ENCODE measurements at places on chromosomes 1 and 21.

- DNase-seq, result no peak
These were observed 7.0 kb downstream of the TNNT2 start for GRCh38 chr1:201370500-201370899.

- no peak for DNase-seq
These were observed 308.5 kb downstream of the LMX1A start for GRCh38 chr1:165047994-165048393.

- DNase-seq, result no peak
These were observed 42.2 kb upstream of the RALGPS2 start for GRCh38 chr1:178682886-178683285.

DNA sequence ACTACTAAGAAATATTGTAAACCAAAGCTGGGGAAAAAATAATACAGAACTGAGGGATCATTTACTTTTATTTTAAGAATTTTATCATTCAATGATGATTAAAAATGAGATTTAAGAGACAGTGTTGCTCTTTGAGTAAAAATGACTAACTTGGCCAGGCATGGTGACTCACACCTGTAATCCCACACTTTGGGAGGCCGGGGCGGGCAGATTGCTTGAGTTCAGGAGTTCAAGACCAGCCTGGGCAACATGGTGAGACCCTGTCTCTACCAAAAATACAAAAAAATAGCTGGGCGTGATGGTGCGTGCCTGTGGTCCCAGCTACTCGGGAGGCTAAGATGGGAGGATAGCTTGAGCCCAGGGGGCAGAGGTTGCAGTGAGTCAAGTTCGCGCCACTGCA, 21.8 kb upstream of the PLEKHO1 start:
- DNase-seq, result no peak

DNA sequence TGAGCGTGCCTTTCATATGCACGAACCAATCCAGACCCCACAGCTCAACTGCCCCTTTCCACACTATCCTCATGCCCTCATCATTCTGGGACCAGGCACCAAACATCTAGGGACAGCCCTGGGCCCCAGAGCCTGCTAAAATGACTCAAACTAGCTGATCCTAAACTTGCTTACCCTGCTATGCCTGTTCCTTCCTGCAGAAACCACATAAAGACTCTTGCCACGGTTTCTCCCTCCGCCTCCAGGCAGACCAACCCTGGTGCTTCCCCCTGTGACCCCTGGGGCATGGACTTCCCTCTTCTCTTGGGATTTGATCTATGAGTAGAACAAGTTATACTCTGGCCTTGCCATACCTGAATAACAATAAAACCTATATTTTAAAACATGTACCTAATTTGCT, 138.0 kb upstream of the CD34 start:
- no peak for DNase-seq

DNA sequence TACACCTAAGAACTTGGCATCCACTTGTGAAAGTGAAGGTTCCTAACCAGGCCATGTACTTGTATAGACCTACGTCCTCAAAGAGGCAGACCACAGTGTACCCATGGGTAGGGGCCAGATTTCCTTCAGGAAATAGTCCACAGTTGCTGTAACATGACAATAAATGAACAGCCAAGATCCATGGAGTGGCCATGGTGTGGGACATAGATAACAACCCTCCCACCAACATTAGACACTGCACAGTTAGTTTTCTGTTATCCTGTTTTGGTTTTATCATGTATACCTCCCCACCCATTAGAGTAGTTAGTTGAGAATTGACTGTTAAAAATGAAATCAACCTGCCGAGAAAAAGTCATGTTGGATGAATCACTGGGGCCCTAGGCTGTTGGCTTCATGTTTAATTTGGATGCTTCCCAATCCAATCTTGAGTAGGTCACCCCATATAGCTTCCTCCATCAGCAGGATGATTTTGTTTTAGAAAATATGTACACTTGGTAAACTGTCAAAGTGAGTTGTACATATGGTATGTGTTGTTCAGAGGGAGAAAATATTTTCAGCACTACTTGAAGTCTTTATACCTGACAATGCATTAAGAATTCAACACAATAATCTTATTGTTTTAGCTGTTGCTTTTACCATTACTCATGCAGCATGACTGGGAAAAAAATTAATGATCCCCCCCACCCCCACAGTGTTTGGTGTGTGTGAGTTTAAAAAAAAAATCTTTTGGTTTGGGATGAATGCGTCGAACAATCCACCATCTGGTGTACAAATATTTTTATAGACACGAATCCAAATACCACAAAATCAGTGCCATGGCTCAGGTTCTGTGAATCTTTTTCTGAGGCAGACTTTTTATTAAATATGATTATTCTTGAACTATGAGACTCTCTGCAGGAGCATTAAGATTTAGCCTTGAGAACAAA, 88.3 kb upstream of the ARHGAP29 start:
- no peak for DNase-seq

DNA sequence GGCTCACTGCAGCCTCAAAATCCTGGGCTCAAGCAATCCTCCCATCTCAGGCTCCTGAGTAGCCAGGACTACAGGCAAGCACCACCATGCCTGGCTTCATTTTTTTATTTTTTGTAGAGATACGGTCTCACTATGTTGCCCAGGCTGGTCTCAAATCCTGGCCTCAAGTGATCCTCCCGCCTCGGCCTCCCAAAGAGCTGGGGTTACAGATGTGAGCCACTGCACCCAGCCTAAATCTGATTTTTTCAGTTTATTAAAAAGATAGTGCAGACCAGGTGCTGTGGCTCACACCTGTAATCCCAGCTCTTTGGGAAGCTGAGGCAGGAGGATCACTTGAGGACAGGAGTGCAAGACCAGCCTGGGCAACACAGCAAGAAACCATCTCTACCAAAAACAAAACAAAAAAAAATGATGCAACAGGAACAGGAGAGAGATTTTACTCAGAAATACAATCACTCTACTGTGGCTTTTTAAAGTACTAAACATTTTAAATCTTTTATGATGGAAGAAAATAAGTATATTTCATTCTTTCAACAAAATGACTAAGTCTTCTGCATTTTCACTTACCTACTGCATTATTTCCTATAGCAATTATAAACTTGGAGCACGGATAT, 1.9 kb downstream of the PSMG1 start:
- DNase-seq, result no peak

- DNase-seq, result no peak
These were observed 78.9 kb upstream of the CTTNBP2NL start for GRCh38 chr1:112317140-112317539.

DNA sequence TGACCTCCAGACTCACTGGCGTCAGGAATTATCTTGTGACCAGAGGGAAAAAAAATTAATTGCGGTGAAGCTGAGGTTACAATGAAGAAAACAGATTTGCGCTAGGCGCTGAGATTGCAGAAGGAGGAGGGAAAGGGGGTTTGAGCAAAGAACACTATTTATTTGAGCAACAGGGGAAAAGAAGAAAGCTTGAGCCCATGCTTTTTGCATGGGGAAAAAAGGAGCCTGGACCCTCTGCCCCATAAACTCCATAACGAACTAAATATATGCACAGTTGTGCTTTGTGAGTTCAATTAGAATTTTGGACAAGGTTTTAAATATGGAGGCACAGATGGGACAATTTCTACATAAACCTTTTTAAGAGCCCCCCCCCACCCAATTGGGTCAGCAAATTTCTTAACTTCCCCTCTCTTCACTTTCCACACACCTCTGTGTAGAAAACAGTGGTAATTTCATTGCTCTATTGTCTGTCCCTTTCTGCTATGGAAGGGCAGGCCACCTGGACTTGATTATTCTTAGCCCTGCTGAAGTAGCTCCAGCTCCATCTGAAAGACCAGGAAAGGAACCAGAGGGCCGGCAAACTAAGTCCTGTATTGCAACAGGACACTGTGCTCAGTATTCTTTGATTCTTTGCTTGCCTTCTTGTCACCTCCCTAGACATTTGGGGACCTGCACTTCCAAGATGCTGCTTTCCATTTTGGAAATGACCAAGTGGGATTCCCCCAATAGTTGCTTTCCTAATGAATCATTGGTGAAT, 862 bp upstream of the ID3 start:
- DNase-seq, result no peak

DNA sequence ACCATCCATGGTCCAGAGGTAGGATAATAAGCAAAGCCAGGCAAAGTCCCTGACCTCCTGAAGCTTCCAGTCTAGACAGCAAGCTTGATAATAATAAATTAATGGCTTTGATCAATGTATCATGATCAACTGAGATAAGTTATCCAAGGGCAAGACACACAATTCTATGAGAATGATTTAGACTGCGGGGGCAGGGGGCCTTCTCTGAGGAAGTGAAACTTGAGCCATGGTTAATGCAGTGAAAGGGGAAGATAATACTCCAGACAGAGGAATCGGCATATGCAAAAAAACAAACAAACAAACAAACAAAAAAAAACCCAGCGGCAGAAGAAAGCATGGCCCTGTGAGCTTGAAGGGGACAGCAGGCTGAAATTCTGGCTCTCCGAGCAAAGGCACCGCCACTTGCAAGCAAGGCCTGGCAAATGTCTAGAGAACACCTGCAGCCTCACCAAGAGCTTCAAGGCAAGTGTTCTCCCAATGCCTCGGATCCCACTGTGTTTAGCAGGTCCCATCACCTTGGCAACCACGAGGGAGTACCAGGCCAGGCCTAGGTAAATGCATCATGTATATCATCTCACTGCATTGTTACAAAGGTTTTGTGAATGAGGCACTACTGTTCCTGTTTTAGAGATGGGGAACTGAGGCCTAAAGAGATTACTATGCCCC, 24.9 kb downstream of the CSMD2 start:
- DNase-seq, result no peak

DNA sequence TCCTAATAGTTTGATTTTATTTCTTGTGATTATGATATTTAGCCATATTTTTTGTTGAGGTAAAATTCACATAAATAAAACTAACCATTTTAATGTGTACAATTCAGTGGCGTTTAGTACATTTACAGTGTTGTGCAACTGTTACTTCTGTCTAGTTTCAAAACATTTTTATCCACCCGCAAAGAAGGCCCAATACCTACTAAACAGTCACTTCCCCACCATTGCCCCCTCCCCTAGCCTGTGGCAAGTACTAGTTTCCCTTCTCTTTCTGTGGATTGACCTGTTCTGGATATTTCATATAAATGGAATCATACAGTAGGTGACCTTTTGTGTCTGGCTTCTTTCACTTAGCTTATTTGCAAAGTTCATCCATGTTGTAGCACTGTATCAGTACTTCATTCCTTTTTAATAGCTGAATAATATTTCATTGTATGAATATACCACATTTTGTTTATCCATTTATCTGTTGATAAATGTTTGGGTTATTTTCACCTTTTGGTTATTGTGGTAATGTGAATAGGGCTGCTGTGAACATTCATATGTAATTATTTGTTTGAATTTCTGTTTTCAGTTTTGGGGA, 4.1 kb downstream of the FLVCR1 start:
- no peak for DNase-seq

DNA sequence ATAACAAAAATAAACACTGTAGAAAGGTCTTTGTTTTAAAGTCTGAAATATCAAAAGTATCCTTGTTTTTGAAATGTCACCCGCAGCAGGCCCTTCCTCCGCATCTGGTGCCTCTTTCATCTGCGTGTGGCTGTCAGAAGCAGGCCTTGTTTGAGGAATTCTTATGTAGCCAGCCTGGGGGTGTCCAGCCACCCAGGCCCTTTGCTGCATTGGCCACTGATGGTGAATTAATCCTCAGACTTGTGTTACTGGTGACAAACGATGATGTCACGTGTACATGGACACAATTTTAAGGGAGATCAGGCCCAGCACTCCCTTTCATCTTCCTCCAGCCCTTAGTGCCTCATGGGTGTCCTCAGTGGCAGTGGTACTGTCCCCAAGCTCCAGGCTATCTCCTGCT, 208.0 kb upstream of the GALNT2 start:
- DNase-seq, result no peak

DNA sequence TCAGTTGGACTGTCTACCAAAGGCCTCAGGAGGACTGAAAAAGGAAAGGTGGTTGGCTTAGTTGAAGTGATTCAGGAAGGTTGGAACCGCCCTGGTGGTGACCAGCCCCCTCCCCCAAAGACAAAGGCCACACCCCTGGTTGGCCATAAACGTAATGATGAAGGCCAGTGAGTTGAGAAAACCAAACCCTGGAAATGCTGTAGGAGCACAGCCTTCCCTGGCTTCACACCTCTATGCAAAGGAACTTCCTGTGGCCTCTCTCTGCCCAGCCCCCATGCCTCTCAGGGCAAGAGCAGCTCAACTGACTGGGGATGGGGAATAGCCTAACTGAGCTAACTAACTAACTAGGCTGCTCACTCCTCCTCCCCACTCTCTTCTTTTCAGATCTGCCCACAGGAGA, 90.4 kb downstream of the NPHP4 start:
- no peak for DNase-seq

- no peak for DNase-seq
These were observed 83.4 kb downstream of the LYST start for GRCh38 chr1:235783148-235783776.

DNA sequence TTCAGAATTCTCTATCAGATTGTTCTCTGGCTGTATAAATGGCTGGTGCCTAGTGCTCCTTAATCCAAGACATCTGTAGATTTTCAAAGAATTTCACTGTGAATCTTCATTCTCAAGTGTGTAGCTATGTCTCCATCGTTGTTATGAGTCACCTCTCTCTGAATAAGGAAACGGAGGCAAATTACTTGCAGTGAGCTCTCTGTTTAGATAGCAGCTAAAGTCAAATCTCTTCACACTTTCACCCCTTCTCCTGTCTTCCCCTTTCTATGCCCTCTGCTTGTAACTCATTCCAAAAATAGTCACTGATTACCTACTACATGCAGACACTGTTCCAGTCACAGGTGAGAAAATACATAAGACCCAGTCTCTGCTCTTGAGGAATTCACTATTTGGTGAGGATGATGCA, 39.7 kb downstream of the CHML start:
- no peak for DNase-seq

DNA sequence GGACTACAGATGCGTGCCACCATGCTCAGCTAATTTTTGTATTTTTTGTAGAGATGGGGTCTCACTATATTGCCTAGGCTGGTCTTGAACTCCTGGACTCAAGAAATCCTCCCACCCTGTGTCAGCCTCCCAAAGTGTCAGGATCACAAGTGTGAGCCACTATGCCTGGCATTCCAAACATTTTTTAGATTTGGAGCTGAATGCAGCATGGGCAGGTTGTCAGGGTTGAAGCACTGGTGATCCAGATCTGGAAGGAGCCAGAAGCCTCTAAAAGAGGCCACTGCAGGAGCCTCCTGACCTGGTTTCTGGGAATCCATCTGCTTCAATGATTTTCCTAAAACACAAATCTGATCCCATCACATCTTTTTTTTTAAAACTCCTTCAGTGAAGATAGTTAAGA, 1.8 kb upstream of the CTPS1 start:
- no peak for DNase-seq

DNA sequence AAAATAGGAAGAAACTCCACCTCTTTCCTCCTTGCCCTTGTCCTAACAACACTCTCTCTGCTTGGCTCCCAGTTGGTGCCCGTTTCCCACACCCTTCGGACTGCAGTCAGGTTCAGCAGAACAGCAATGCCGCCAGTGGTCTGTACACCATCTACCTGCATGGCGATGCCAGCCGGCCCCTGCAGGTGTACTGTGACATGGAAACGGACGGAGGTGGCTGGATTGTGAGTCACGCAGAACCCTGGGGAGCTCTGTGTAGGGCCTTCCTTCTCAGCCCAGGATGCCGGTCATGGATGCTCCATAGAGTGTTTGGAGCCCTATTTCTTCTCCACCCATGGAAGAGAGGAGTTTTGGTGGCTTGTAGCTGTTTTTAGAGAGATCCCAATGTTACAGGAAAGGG, 60.9 kb downstream of the TNN start:
- DNase-seq, result no peak

GRCh38 chr21:37367703-37368540, 1.3 kb downstream of the DYRK1A start:
- DNase-seq, result no peak
